ENCODE measurements at places on chromosomes 13 and 19.

DNA sequence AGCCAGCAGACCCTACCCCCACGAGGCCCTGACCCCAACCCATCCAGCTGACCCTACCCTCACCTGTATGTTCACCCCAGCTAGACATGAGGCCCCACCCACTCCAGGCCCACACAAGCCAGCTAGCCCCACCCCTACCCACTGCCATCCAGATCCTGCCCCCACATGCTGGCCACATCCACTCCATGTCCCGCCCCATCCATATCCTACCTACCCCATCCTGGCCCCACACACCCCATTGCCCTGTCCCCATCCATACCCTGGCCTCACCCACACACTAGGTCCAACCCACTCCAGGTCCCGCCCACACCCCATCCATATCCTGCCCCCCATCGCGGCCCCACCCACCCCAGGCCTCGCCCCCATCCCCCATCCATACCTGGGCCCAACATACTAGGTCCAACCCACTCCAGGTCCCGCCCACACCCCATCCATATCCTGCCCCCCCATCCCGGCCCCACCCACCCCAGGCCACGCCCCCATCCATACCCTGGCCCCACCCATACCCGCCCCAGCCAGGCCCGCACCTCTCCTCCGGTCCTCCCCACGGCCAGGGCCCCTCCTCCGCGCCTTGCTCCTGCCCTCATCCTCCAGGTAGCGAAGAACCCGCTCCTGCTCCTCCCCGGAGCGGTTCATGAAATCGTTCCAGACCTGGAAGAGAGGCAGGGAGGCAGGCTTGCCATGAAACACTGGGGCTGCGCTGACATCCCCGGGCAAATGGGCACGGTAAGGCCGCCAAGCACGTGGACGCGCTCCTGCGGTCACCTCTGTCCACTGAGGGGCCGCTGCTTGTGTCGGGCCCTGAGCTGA lies 7.2 kb downstream of the RNU6-9 start:
- DNase-seq, result no peak

- DNase-seq, result no peak
Observed at GRCh38 chr13:47230155-47230554, 333.3 kb upstream of the HTR2A start.

DNA sequence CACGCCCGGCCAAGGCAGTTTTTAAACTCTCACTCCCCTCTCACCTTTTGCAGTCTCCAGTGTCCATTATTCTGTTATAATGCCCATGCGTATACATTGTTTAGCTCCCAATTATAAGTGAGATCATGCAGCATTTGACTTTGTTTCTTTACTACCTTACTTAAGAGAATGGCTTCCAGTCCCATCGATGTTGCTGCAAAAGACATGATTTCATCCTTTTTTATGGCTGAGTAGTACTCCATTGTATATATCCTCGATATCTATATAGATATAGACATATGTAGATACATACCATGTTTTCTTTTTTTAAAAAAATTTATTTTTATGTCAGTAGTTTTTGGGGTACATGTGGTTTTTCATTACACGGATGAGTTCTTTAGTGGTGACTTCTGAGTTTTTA lies 8.4 kb downstream of the OR7D2 start:
- no peak for DNase-seq

DNA sequence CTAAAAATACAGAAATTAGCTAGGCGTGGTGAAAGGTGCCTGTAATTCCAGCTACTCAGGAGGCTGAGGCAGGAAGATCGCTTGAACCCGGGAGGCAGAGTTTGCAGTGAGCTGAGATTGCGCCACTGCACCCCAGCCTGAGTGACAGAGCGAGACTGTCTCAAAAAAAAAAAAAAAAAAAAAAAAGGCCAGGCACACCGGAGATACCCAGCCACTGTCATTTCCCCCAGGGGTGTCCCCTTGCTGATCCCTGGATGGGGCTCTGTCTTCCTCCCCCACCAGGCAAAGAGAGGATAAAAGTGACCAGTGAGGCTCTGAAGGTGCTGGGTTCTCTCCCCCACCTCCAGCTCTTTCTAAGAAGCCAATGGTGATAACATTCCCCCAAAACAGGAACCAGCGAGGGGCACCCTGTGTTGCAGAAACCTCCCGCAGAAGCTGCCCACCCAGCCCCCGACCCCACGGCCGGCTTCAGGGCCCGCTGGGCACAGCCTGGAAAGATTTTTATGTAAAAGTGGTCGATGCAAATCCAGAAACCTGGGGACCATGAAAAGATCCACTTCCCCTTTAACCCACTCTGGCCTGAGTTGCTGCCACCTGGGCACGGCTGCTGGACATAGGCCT lies 61.4 kb upstream of the KLF2 start:
- no peak for DNase-seq

DNA sequence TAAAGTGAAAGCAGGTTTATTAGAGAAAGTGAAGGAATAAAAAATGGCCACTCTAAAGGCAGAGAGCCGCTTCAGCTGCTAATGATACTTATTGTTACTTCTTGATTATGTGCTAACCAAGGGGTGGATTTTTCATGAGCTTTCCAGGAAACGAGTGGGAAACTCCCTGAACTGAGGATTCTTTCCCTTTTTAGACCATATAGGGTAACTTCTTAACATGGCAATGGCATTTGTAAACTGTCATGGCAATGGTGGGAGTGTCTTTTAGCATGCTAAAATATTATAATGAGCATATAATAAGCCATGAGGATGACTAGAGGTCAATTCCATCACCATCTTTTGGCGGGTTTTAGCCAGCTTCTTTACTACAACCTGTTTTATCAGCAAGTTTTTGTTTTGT lies 890.0 kb downstream of the UQCRFS1 start:
- no peak for DNase-seq

DNA sequence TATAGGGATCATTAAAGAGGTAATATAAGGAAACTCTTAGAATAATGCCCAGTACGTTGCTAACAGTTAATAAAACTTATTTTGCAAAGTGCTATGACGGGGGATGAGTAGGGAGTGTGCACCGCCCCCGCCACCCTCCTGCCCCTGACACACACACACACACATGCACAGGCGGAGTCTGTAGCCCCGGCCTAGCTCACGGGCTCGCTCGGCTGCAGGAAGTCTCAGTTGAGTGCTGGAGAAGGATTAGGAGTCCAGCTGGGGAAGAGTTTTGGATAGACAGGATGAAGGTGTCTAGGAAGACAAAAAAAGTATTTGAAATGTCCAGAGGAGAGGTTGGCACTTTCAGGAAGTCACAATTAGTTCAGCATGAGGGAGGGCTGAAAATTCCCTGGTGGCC lies 21.5 kb downstream of the GSX1 start:
- DNase-seq, result no peak

DNA sequence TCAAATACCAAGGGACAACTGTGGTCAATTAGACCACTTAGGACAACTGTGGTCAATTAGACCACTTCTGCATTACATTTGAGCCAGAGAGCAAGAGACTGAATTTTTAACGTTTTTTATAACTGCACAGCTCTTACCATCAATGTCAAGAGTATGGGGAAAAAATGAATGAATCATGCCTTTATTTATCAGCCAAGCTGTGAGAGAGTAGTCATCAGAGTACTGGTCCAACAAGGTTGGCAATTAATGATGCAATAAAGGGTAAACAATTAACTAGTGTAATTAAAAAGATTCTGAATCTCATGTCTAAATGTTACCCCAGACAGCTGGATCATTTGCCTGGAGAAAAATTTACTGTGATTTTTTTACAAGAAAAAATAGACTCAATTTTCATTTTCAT lies 381.1 kb downstream of the LIG4 start:
- no peak for DNase-seq

DNA sequence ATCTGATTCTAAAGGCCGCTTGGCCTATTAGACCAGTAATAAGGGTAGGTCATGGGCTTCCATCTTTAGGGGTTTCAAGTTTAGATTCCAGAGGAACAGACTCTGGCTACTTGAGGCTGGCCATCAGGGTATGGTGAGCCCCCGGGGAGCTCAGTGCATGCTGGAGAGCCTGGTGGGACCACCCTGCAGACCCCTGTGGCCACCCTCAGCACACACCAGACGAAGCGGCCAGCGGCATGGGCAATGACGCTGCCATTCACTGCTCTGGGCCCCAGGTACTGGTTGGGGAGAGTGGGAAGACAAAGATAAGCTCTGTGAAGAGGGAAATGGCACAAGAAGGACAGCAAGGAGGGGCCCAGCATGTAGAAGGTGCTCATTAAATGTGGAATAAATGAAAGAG lies 98.8 kb upstream of the SLC15A1 start:
- no peak for DNase-seq

DNA sequence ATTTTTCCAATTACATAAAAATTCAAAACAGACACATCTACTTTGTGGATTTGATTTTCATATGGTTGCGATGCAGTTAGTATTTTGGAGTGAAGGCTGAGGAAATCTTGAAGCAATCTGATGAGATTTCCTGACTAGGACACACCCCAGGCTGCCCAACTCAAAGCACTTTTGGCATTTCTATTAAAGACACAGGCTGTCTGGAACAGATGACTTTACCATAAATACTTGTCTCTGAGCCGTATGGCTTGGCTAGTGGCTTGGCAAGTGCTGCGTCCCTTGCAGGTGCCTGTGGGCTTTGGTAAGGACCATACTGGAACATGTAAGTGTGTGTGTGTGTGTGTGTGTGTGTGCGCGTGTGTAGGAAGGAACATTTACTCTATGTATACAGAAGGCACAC lies 218.8 kb downstream of the FGF9 start:
- no peak for DNase-seq

DNA sequence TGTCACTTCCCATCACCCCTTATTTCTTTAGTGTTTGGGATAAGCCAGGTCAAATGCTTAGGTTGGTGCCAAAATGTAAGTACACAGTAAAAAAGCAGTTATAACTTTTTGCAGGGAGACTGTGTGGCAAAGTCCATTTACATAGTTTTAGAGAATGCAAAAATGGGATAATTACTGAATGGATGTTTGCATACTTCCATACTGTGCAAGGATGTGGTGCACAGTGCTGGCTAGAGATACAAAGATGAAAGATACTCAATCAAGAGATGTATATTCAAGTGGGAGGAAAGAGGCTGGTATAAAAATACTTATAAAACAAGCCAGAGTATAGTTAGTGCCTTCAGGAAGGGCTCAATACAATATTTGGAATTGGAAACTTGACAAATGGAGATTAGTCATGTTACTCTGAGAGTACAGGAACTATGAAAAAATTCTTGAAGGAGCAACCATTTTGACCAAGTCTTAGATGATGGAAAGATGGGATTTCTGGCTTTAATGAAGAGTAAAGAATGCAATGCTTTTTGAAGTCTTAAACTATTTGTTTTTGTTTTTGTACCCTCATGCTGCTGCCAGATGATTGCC lies 8.0 kb downstream of the PDS5B start:
- DNase-seq, result no peak

- DNase-seq, result no peak
Observed at GRCh38 chr13:73767191-73767741, 366.9 kb downstream of the KLF12 start.

DNA sequence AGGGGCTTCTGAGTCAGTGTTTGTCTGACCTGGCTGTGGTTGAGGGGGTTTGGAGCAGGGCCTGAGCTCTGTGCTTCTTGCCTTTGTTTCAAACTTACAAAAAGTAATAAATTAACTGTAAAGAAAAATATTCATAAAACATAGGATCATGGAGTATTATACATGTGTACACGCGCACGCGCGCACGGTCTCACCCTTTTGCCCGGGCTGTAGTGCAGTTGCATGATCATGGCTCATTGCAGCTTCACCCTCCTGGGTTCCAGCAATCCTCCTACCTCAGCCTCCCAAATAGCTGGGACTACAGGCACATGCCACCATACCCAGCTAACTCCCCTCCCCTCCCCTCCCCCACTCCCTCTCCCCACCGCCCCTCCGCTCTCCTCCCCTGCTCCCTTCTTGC lies 23.5 kb downstream of the TDRD12 start:
- DNase-seq, result no peak

- DNase-seq, result no peak
Observed at GRCh38 chr13:26589754-26590153, 32.3 kb downstream of the WASF3 start.

DNA sequence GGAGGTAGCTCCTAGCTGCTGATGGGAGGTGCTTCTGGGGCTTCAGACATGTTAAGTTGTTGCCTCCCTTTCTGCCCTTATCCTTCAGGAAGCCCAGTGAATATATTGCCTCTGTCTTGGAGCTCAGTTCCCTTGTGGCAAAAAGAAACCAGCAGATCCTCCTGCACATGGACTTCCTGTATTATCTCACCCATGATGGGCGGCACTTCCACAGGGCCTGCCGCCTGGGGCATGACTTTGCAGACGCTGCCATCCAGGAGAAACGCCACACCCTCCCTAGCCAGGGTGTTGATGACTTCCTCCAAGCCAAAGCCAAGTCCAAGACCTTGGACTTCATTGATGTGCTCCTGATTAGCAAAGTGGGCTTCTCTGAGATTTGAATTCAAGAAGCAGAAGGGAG lies 6.0 kb upstream of the CYP4F12 start:
- DNase-seq, result no peak

- no peak for DNase-seq
Observed at GRCh38 chr13:43389983-43390382, 366.6 kb downstream of the DNAJC15 start.

GRCh38 chr19:2381148-2381820 lies 21.2 kb downstream of the TMPRSS9 start:
- DNase-seq, result no peak

DNA sequence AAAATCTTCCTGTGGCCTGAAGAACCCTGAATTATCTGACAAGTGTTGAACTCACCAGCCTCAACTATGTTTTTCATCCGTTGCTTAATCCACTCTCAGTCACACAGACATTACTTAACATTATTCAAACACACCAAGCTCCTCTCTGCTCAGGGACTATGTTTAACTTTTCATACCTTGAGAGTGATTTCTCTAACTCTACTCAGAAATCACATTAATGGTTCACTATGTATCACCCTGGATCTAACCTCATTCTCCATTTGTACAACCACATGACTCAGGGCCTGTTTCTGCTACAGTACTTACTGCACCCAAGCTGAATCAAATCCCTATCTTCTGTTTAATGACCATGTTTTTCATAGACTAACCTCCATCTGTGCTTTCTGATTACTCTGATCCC lies 553.7 kb upstream of the PRR20A start:
- no peak for DNase-seq

DNA sequence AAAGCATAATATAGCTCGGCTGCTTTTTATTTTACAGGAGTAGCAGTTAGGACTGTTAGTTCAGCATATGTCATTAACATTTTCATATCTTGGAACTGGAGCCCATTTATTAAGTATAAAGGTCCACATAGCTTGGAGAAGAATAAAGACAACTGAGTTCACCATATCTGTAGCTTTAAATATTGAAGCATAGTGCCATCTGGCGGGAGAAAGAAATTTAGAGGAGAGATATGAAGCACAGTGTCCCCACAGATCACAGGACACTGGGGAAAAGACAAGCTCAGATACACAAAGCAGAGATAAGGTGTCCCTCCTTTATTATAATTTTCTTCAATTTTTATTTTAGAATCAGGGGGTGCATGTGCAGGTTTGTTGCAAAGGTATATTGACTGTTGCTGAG lies 104.7 kb upstream of the FREM2 start:
- no peak for DNase-seq

GRCh38 chr13:78999494-78999893 lies 340.5 kb upstream of the OBI1 start:
- DNase-seq, result no peak

GRCh38 chr19:51564791-51565190 lies 6.3 kb upstream of the ZNF175 start:
- no peak for DNase-seq

- DNase-seq, result no peak
Observed at GRCh38 chr13:24307211-24308067, 1.9 kb upstream of the C1QTNF9 start.

GRCh38 chr13:99282264-99283231 lies 24.4 kb upstream of the GPR18 start:
- no peak for DNase-seq

- no peak for DNase-seq
Observed at GRCh38 chr13:105139048-105139379, 1396.4 kb downstream of the EFNB2 start.
